ENCODE measurements at places on chromosomes 12 and 14. TPM values are rescaled to one million over a fixed set of nuclear protein-coding genes. Genes with fewer than 3 reads are reported as not detected.

DNA sequence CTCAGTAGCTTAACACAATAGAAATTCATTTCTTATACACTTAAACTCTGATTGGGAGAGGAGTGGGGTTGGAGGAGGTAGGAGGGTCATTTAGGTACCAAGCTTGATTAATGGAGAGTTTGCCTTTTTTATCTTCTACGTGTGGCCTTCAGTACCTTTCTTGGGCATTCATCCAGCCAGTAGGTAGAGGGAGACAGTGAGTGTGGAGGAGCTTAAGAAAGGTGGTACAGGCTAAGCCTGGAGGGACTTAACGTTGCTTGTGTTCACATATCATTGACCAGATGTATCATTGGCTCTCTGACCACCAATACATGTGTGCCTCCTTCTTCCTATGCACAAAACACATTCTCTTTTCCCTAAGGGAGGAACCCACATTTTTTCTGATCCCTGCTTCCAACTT lies 232.9 kb upstream of the CRY1 start:
- no peak overlapping the region for H3K27ac ChIP-seq
- no peak overlapping the region for H3K4me3 ChIP-seq
- no peak for DNase-seq
- no peaks in the 10 kb centered on the region for H3K36me3 ChIP-seq
- peaks cover 23% of the 10 kb centered on the region for H3K4me1 ChIP-seq
- H3K27me3 ChIP-seq, result no peaks in the 10 kb centered on the region

GRCh38 chr14:90720336-90720735 lies 95.9 kb downstream of the TTC7B start:
- H3K4me1 ChIP-seq, result no peaks in the 10 kb centered on the region
- no peaks in the 10 kb centered on the region for H3K36me3 ChIP-seq
- no peak overlapping the region for H3K27ac ChIP-seq
- DNase-seq, result no peak

GRCh38 chr12:103640410-103640809 lies 53.3 kb downstream of the STAB2 start:
- no peak overlapping the region for H3K27ac ChIP-seq
- no peaks in the 10 kb centered on the region for H3K36me3 ChIP-seq
- H3K4me3 ChIP-seq, result no peak overlapping the region
- no peaks in the 10 kb centered on the region for H3K27me3 ChIP-seq
- H3K4me1 ChIP-seq, result no peaks in the 10 kb centered on the region

DNA sequence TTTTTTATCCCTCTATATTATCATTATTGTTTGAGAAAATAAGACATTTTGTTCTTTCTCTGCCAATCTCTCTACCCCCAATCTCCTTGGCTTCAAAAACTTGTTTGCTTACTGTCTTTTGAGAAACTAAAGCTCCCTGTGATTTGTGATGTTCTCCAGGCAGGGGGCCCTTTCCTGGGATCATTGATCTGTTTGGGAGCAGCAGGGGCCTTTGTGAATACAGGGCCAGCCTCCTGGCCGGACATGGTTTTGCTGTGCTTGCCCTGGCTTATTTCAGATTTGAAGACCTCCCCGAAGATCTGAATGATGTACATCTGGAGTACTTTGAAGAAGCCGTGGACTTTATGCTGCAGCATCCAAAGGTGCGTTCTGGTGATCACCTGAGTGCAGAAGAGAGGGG lies 4.5 kb downstream of the ACOT6 start:
- no peak overlapping the region for H3K4me3 ChIP-seq
- no peak for DNase-seq
- no peaks in the 10 kb centered on the region for H3K27me3 ChIP-seq
- H3K4me1 ChIP-seq, result peaks cover 5% of the 10 kb centered on the region
- no peak overlapping the region for H3K27ac ChIP-seq

DNA sequence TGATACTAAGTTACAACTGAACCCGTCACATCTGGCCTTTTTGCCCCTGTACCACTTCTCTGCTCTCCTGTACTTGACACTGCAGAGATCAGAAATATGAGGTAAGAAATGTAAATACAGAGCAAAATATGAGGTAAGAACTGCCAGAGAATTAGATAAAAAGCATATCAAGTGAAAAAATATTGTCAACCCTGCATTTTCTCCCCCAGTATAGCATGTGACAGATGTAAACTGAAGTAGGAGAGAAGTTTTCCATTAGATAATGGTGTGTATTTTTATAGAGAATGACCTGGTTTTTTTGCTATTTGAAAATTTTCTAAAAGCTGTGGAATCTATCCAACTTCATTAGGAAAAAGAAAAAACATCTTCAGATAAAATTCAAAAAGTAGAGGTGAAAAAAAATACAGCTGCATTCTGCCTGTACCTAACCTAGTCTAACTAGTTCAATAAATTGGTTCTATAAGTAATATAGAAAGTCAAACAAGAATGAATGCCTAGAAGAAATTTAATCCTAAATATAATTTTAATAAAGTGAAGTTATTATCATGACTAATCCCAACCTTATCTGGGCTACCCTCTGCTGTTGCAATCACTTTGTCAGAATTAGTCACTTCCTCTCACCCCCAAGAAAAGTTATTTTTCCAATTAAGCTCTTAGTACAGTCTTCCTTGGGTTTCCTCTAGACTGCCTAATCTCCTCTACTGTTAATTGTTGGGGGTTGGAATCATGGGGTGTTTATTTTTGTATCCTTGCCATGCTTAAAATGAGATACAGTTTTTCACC lies 210.0 kb downstream of the RASSF9 start:
- H3K4me3 ChIP-seq, result no peak overlapping the region
- H3K36me3 ChIP-seq, result no peaks in the 10 kb centered on the region
- no peak for DNase-seq

GRCh38 chr14:94046696-94047250 lies 20.6 kb downstream of the OTUB2 start:
- no peaks in the 10 kb centered on the region for H3K27me3 ChIP-seq
- H3K4me1 ChIP-seq, result no peaks in the 10 kb centered on the region
- DNase-seq, result no peak
- no peak overlapping the region for H3K4me3 ChIP-seq

DNA sequence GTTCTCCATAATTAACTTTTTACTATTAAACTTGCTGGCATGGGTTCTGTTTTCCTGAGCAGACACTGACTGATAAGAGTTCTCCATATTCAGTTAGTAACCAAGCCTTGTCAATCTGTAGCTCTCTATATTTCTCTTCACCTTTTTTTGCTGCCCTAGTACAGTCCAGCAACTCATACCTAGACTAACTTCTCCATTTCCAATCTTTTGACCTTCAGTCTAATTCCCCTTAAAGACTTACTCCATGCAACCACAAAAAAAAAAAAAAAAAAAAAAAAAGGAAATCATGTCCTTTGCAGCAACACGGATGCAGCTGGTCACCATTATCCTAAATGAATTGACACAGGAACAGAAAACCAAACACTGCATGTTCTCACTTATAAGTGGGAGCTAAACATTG lies 125.7 kb upstream of the KRAS start:
- peaks cover 21% of the 10 kb centered on the region for H3K4me1 ChIP-seq
- H3K4me3 ChIP-seq, result no peak overlapping the region
- no peak for DNase-seq
- H3K36me3 ChIP-seq, result no peaks in the 10 kb centered on the region

- H3K4me3 ChIP-seq, result no peak overlapping the region
- peaks cover 7% of the 10 kb centered on the region for H3K4me1 ChIP-seq
- no peaks in the 10 kb centered on the region for H3K36me3 ChIP-seq
- DNase-seq, result no peak
- H3K27me3 ChIP-seq, result no peaks in the 10 kb centered on the region
- H3K27ac ChIP-seq, result no peak overlapping the region
These were observed 25.8 kb downstream of the CFL2 start for GRCh38 chr14:34688470-34689206.

DNA sequence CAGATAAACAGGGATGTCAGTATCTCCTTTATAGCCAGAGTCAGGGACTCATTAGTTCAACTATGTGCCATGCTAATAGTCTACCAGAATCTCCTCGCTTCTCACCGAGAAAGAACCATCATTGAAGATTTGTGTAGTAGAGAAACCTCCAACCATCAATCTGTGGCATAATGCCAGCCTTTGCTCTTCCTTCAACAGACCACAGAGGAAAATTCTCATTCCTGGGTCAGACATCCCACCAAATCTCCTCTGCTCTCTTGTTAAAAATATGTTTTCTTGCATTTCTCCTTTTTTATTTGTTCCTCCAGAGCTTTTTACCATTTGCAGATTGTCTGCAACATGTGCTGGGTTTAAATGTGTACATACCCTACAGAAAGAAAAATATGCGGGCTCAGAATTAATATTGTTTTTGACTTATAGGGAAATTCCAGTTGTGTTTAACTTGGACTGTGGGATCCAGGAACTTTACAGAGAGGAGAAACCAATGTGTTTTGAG lies 64.9 kb downstream of the LLPH start:
- H3K4me3 ChIP-seq, result no peak overlapping the region
- no peak for DNase-seq
- no peaks in the 10 kb centered on the region for H3K4me1 ChIP-seq
- no peaks in the 10 kb centered on the region for H3K27me3 ChIP-seq

GRCh38 chr12:1638203-1638602 lies 9.2 kb downstream of the WNT5B start:
- no peaks in the 10 kb centered on the region for H3K4me1 ChIP-seq
- H3K4me3 ChIP-seq, result no peak overlapping the region
- no peaks in the 10 kb centered on the region for H3K27me3 ChIP-seq
- no peak overlapping the region for H3K27ac ChIP-seq
- DNase-seq, result no peak
- H3K36me3 ChIP-seq, result no peaks in the 10 kb centered on the region

DNA sequence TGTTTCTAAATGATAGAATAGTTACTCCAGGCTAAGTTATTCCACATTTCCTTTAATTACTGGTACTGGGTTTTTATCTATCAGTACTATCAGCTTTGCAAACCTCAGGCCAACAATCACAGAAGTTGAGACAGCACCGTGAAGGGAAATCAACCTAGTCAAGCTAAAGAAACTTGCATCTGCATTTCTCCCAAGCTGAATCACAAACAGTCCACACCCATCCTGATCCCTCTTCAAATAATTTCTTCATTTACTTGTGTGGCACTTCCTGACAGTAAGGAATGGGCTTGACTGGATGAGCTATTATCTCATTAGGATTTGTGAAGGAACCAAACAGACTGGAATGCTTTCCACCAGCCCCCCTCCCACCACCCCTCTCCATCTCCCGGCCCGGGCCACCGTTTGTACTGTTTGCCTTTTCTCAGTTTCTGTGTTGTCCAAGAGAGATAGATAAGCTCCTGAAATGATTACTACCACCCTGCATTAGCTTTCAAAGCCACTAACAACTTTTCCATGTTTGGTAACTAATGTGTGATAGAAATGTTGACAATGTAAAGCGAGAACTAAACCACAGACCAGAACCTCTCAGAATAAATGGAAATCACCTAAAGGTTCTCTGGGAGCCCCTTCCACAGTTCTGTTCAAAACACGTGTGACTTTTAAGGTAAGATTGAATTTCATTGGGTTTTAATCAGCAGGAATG lies 236.3 kb downstream of the SLC25A21 start:
- no peaks in the 10 kb centered on the region for H3K4me1 ChIP-seq
- H3K4me3 ChIP-seq, result no peak overlapping the region
- no peaks in the 10 kb centered on the region for H3K36me3 ChIP-seq
- no peaks in the 10 kb centered on the region for H3K27me3 ChIP-seq
- no peak for DNase-seq
- no peak overlapping the region for H3K27ac ChIP-seq

DNA sequence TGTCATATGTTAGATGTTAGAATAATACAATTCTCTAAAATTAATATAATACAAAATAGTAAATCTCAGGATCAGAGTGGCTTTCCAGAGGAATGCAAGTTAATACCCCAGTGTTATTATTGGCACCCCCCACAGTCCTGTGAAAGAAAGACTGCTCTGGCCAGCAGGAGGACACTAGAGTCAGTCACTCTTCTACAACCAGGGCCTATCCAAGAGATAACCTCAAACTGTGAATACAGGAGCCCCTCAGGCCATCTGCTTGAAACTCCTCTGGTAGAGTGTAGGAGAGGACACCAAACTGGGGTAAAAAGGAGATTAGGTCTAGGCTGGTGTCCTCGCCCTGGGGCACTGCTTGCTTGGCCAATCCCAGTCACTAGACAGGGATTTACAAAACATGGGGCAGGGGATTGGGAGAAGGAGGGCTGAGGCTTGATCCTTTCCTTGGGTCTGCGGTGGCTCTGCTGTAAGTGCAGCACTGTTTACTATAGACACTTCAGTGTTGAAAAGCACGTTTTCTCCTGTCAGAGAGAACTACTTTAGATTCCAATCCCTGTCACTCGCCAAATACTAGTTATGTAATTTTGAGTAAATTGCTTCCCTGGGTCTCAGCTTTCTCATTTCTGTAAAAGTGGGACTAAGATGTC lies 44.5 kb upstream of the PTPRR start:
- H3K4me3 ChIP-seq, result no peak overlapping the region
- no peaks in the 10 kb centered on the region for H3K4me1 ChIP-seq
- no peaks in the 10 kb centered on the region for H3K27me3 ChIP-seq
- DNase-seq, result no peak
- H3K36me3 ChIP-seq, result no peaks in the 10 kb centered on the region

GRCh38 chr12:100156731-100157426 lies 14.2 kb upstream of the BLTP3B start:
- no peaks in the 10 kb centered on the region for H3K36me3 ChIP-seq
- H3K27ac ChIP-seq, result no peak overlapping the region
- no peak overlapping the region for H3K4me3 ChIP-seq
- H3K4me1 ChIP-seq, result no peaks in the 10 kb centered on the region
- H3K27me3 ChIP-seq, result no peaks in the 10 kb centered on the region
- DNase-seq, result no peak

DNA sequence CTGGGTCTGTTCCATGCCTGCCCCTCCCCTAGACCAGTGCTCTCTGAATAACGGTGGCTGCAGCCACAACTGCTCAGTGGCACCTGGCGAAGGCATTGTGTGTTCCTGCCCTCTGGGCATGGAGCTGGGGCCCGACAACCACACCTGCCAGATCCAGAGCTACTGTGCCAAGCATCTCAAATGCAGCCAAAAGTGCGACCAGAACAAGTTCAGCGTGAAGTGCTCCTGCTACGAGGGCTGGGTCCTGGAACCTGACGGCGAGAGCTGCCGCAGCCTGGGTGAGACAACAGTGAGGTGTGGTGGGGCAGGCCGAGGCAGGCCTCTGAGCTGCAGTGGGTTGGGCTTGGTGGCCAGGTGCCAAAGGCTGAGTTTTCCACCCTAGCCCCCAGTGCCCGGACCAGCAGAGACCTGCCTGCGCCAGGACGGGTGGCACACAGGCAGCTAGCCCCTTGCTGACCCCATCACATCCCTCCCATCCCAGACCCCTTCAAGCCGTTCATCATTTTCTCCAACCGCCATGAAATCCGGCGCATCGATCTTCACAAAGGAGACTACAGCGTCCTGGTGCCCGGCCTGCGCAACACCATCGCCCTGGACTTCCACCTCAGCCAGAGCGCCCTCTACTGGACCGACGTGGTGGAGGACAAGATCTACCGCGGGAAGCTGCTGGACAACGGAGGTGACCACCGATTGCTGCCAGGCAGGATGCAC lies 28.2 kb upstream of the LRP1-AS start:
- peaks cover 40% of the 10 kb centered on the region for H3K4me1 ChIP-seq
- peak; percentile 94 for DNase-seq
- H3K27ac ChIP-seq, result peak overlapping the region; percentile 41
- no peak overlapping the region for H3K4me3 ChIP-seq
- peaks cover 3% of the 10 kb centered on the region for H3K36me3 ChIP-seq

Gene RAD9B
- polyA plus RNA-seq, result 0.41 TPM

Gene KERA
- polyA plus RNA-seq, result not detected

Gene NTS
- not detected for polyA plus RNA-seq

Gene KRT73
- polyA plus RNA-seq, result not detected

Gene SCNN1A
- 13.2 TPM for polyA plus RNA-seq

Gene PMCH
- not detected for polyA plus RNA-seq
